ENCODE measurements at places on chromosomes 2 and 18. TPM values are rescaled to one million over a fixed set of nuclear protein-coding genes. Genes with fewer than 3 reads are reported as not detected.

The ELOA2 gene
- total RNA-seq, result not detected

The USP37 gene
- 15.4 TPM for total RNA-seq

The APCDD1 gene
- not detected for total RNA-seq

The KRTCAP3 gene
- total RNA-seq, result 62.9 TPM

The KIAA2012 gene
- total RNA-seq, result not detected

The MROH2A gene
- total RNA-seq, result 2.9 TPM

The UGT1A1 gene
- total RNA-seq, result 64.8 TPM

The HTR2B gene
- total RNA-seq, result not detected

The ROCK2 gene
- total RNA-seq, result 28.5 TPM

The TRIM54 gene
- 8.2 TPM for total RNA-seq

The SIX3 gene
- 1.4 TPM for total RNA-seq

The ALPI gene
- not detected for total RNA-seq

The CDH7 gene
- total RNA-seq, result not detected

The FAM110C gene
- 21.1 TPM for total RNA-seq

The CLEC4F gene
- not detected for total RNA-seq

The POTEI gene
- total RNA-seq, result not detected

The SCG2 gene
- 0.48 TPM for total RNA-seq

The CERKL gene
- total RNA-seq, result 1.6 TPM

The HMSD gene
- total RNA-seq, result not detected

The GRHL1 gene
- 10.6 TPM for total RNA-seq

The ANKRD23 gene
- 8.9 TPM for total RNA-seq

All from PC-9 (cell line).